Stimulated activated effector memory CD8-positive, alpha-beta T cell treated with anti-CD3 and anti-CD28 coated beads, Interleukin-12 subunit alpha, Interleukin-12 subunit beta, amount 100 ng/mL, for 72 hours (primary cell): ENCODE measurements at places on chromosomes 2 and 18.

DNA sequence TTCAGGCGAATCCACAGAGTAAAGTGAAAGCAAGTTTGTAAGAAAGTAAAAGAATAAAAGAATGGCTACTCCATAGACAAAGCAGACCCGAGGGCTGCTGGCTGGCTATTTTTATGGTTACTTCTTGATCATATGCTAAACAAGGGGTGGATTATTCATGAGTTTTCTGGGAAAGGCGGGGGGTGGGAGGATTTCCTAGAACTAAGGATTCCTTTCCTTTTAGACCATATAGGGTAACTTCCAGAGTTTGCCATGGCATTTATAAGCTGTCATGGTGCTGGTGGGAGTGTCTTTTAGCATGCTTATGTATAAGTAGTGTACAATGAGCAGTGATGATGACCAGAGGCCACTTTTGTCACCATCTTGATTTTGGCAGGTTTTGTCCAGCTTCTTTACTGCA is 59.8 kb downstream of the SLC4A3 start:
- DNase-seq = no peak

GRCh38 chr18:79916546-79917168 is 34.8 kb downstream of the SLC66A2 start:
- no peak for DNase-seq

DNA sequence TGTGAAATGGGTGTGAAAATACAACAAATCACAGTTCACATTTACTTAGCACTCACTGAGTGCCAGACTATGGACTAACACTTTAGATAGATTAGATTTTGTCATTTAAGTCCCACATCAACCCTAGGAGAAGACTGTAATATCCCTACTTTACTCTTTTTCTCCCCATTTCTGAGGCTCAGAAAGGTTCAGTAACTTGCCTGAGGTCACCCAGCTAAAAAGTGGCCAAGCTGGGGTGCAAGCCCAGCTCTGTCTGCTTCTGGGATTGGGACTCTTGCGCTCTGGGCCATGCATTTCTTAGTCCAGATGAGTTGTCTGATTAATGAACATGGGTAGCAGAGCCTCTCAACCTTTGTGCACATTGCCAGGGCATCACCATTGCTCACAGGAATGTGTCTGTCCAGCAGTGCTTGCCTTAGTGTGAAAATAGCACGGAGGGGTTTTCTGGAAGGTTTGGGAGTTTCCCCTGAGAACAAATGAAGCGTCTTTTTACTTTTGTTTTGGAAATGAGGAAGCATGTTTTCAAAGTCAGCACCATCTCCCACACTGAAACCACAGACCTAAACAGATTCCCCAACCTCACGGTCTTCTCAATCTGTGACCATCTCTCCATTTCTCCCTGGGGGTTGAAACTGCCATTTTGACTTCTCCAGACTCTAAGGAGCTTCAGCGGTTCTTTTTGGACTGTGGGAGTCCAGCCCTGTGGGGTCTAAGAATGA is 31.9 kb downstream of the NRP2 start:
- DNase-seq = no peak

DNA sequence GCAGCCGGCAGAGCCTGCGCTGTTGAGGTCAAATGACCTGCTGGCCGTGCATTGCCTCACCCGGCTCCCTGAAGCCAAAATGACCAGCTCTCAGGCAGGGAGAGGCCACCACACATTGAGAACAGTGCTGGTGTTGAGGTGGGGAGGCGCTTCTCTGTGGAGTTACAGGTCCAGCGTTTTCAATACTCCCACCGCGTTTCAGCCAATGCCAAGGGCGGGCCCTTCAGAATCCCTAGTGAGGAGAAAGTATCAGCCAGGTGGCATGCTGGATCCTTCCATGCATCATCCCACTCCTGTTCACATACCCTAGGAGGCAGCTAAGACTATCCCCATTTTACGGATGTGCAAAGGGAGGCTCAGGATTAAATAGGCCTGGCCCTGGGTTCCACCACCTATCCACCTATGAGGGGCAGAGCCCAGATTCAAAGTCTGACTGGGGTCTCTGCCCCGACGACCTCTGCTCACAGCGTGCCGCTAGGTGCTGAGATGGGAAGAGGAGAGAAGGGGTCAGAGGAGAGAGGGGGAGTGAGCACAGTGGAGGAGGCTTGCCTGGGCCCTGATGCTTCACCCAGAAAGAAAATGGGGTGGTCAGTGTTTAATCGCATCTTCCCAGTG is 137.6 kb upstream of the ID2 start:
- no peak for DNase-seq

DNA sequence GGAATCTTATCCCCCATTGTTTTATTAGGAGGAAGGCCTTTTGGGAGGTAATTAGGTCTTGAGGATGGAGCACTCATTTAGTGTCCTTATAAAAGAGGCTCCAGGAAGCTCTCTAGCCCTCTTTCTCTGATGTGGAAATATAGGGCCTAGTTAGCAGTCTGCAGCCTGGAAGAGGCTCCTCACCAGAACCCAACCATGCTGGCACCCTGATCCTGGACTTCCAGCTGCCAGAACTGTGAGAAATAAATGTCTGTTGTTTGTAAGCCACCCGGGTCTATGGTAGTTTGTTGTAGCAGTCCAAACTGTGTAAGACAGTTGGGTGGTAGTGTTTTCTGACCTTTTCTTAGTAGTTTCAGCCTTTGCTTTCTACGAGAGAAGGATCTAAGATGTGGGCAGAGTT is 100.7 kb downstream of the KIAA1328 start:
- DNase-seq = no peak

DNA sequence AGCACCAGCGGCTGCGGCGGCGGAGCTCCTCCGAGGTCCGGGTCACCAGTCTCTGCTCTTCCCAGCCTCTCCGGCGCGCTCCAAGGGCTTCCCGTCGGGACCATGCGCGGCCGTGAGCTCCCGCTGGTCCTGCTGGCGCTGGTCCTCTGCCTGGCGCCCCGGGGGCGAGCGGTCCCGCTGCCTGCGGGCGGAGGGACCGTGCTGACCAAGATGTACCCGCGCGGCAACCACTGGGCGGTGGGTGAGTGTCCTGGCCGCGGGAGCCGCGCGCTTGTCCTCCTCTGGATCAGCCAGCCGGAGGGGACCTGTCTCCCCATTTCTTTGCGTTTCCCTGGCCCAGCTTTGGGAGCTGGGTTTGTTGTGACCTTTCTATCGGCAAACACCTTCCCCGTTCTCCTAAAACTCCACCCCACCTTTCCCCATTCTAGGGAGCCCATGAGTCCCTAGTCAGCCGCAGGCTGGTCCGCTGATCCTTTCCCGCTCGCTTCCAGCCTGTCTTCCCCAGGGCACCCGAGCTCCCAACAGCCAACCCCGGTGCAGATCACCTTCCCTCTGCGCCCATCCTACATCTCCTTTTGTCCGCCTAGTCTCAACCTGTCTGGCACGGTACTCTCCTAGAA is 316 bp downstream of the GRP start:
- DNase-seq = no peak

- DNase-seq = no peak
Observed at GRCh38 chr18:24809173-24809950, 348.9 kb downstream of the HRH4 start.

- DNase-seq = no peak
Observed at GRCh38 chr2:161434118-161434517, 18.0 kb downstream of the TBR1 start.
